ENCODE measurements at places on chromosomes 7 and 10.

- DNase-seq, result no peak
Observed at GRCh38 chr7:120992965-120993494, 4.5 kb downstream of the CPED1 start.

DNA sequence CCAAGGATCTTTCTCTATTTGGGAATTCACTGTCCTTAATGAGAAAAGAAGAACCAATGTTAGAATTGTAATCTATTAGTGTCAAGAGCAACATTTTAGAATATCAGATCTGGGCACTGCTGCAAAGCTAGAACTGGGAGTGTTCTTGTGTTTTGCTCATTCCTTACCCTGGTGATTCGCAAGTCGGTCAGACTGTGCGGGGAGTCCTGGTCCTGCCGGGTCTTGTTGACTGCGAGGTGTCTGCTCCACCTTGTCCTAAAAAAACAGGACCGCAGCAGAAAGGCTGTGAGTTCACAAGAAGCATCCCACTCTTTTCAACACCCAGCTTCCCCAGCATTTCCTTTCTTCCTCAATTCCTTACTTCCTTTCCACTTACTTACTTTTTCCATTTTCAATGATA lies 79.0 kb downstream of the GRB10 start:
- no peak for DNase-seq

DNA sequence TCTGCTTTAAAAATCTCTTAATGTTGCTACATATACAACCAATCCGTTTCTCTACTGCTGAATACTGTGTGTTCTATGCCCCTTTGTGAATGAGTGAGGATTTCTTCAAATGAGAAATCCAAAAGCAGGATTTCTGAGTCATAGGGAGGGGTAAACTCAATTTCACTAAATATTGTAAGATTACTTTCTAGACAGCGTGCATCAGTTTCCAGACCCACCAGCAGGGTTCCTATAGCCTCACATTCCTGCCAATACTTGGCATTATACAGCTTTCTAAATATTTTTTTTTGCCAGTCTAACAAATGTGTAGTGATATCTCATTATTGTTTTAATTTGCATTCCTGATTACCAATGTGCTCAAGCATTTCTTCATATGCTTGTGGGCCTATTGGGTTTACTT lies 35.5 kb downstream of the GPR158 start:
- no peak for DNase-seq

GRCh38 chr10:69505636-69506318 lies 54.5 kb downstream of the TSPAN15 start:
- DNase-seq, result no peak

GRCh38 chr7:38274486-38274885 lies 1.1 kb upstream of the TARP start:
- DNase-seq, result no peak

DNA sequence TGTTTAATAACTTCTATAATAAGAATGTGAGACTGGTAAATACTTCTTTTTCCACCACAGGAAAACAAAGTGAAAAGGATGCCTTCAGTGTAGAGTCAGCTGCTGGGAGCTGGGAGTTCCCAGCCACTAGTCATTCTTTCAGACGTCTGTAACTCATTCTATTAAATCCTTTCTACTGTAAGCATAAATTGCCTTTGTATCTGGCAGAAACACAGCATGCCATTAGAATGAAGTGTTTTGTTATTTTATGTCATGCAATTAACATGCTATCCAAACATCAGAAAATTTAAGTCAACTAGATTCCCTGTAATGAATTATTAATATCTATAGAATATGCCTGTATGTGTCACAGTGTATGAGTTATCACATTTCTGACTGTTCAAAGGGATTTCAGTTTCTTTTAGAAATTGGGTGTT lies 14.3 kb downstream of the BPGM start:
- no peak for DNase-seq

DNA sequence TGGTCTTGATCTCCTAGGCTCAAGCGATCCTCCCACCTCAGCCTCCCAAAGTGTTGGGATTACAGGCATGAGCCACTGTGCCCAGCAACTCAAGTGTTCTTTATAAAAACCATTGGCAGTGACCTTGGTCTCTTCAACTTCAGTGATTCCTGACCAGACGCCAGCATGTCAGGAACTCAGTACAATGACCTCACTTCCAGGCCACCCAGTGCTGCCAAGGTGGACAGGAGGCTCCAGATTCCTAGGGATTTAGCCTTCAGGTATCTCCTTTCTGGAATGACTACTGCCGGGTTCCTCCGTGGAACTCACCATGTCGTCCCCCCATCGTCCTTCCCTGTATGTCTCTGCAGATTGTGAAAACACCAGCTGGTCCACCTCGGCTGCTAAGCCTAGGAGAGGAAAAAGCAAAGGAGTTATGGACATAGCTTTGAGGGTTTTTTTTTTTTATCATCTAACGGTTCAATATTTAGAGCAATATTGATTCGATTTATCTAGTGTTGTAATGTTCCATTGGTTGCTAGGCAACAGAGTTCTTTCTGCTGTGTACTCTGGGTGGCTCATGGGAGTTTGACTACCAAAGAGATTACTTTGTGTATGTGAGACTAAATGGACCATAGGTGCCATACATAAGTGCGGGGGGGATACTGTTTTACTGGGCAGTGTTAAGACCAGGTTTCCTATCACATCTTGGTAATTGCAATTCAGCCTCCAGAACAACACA lies 425.8 kb upstream of the AUTS2 start:
- DNase-seq, result no peak

- DNase-seq, result no peak
Observed at GRCh38 chr7:5626498-5626897, 155.0 kb downstream of the RNF216 start.

- no peak for DNase-seq
Observed at GRCh38 chr7:4606797-4607196, 75.3 kb upstream of the FOXK1 start.

DNA sequence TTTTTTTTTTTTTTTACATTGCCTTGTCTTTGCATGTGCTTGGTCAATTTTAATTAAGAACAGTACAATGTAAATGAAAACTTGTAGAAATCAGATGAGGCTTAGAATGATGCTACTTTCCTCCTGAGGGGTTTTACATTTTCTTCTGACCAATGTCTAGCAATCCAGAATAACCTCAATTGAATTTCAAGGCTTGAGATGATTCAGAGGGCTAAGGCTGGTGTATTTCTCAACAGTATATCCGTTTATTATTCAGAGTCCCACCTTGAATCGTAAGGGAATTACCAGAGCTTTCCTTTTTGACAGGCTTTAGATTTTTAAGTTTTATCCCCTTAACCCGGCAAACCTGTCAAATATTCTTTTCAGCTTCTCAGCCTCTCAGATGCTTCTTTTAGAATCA lies 231.2 kb upstream of the STK17A start:
- no peak for DNase-seq

DNA sequence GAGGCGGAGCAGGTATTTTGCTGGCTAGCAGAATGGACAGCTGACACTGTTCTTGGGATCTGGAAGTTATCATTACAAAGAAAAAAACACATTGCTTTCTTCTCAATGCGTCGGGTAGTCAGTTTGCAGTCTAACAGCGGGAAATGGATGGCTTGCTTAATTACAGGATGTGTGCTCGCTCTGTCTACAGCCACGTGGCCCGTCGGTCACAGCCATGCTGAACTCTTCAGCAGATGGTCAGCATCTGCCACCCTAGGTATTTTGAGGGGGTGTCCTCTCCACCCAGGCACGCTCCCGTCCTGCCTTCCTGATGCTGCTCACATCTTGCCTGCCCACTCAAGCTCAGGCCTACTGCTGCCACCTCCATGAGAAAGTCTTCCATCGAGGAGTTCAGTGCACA lies 20.4 kb upstream of the INMT start:
- DNase-seq, result no peak

GRCh38 chr7:133668296-133669060 lies 415.6 kb downstream of the EXOC4 start:
- DNase-seq, result no peak

GRCh38 chr7:150845421-150845861 lies 6.9 kb upstream of the AOC1 start:
- no peak for DNase-seq

DNA sequence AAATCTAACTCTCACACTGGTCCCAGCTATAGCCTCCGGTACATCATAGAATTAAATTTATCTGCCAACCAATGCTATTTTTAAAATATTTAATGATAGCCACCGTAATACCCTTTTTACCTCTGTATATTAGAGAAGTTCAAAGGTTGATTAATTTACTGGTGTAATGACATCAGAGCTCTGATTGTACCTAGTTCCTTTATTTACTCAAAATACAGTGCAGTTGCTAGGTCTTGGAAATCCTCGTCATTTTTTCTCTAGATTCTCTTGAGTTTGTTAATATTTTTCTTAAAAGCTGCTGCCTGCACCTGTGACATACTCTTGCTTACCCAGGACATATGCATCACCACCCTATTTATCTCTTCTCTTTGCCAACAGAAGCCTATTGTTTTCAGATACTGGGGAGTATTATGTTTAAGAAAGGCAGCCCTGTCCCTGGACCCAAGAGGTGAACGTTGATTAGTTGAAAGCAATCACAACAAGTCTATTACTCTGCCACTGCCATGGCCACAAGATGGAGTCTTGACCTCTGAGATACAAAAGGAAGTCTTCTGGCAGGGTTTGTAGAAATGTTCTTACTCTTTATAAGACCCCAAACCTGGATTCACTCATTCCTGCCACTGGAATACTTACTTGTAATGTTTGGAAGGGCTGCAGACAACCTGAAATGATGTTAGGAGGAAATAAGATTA lies 25.6 kb upstream of the TMEM26 start:
- no peak for DNase-seq

DNA sequence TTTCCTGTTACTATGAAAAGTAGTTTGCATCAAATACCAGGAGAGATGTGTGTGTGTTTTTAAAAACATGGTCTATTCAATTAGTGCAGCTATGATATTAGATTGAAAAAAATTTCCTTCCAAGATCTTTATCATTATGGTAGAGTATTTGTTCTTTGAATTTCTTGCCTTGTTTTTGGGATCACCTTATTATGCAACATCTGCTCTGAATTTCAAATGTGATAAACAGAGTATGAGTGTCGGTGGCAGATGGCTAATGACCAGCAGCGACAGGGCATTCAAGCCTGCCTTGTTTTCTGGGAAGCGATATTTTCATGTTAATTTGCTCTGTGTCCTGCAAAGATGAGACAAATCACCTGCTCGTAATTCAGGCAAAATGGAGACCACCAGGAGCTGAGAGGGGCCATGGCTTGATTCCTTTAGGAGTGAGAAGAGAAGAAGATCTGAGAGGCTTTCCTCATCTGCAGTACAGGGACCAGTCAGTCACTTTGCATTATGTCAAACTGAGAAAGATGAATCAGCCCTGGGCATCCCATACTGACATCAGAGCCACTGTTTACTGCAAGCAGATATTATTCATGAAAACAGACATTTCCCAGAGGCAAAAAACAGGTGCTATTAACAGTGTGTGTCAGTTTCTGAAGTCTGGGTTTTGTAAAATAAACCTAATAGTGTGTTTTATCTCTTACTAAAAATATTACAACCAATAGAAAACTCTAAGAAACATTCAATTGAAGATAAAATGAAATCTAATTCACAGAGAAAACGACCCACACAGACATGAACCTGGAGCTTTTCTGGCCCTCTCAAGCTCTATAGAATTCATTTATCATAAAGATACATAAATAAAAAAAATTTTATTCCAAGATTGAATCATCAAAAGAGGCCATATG lies 67.6 kb downstream of the CDK6 start:
- no peak for DNase-seq

- no peak for DNase-seq
Observed at GRCh38 chr10:93838278-93838677, 55.5 kb upstream of the SLC35G1 start.

GRCh38 chr10:76504823-76505222 lies 1073.4 kb downstream of the LRMDA start:
- no peak for DNase-seq

GRCh38 chr7:150515248-150516147 lies 826 bp downstream of the GIMAP7 start:
- DNase-seq, result no peak

GRCh38 chr7:104652865-104653264 lies 324.5 kb downstream of the LHFPL3 start:
- no peak for DNase-seq

DNA sequence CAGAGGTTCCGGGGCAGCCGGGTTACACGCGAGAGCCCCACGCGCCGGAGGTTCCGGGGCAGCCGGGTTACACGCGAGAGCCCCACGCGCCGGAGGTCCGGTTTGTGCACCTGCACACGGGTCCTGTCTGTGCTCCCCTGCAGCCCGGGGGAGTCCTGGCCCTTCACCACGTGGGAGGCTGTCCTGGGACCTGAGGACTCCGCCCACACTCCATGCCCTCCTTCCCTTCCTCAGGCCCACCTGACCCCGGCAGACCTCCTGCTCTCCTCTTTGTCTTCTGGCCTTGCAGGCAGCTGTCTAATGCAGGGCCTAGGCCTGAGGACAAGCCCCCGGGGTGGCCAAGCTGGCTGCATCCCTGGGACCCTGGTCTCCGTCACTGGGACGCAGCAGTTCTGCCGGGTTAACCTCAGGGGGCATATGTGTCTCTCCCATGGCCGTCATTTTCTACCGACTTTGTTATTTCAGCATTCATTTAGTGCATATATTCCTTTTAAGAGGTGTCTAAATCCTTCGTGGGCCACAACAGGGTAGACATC lies 374.6 kb downstream of the DNAJB6 start:
- DNase-seq, result no peak

DNA sequence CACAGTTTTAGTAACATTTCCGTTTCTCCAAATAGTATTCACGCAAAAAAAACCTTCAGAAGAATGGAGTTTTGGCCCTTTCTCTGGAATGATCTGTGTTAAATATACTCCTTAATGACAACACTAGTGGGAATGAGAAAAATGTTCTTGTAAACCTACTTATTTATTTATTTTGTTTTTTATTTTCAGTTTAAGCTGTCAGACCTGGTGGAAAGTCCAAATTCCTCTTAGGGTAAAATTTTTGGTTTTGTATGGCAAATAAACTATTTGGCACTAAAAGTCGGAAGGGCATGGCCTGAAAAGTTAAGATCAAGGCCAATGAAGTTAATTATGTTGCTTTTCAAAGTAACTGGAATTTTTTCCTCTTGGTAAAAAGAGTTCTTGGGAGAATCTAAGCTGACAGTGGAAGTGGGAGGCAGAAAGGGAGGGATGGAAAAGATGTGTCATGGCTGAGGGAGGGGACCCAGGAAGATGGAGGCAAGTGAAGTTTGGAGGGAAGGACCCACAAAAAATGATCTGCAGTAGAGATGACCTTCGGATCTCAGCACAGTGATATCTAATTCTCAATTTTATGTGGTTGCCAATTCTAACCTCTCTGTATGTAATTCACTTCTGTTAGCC lies 33.5 kb upstream of the VPS41 start:
- no peak for DNase-seq
